ENCODE measurements at places on chromosomes 2 and 18.

DNA sequence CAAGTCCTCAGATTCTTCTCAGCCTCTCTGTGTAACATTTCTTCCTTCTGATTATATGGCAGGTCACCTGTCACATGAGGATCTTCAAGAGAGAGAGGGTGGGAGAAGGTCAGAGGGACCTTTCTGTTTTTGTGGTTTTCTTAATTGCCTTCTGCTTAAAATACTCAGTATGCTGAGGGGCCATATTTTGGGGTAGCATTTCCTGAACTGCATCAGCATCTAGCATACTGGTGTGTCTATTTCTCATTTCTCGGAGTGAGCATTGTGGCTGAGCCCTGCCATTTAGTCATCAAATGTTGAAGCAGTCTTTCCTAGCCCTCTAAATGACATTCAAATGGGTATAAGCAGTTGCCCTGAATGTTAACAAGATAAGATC lies 162.7 kb downstream of the MYO3B start:
- no peak for DNase-seq

DNA sequence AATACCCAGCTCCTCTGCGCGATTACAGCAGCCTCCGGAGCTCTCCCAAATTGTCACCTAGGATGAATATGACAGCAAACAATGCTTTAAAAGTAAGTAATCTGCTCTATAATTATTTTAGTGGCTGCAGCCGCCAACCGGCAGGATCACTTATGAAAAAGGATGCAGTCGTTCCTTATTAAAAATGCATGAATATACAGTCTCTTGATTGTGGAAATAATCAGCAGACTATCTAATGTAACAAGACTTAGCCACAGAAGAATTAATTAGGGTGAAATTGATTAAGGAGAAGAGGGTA lies 71.8 kb upstream of the STPG4 start:
- no peak for DNase-seq

- DNase-seq: no peak
These were observed 5.4 kb downstream of the ZNF521 start for GRCh38 chr18:25346561-25346960.

GRCh38 chr2:209547726-209548125 lies 123.9 kb downstream of the MAP2 start:
- DNase-seq: no peak

DNA sequence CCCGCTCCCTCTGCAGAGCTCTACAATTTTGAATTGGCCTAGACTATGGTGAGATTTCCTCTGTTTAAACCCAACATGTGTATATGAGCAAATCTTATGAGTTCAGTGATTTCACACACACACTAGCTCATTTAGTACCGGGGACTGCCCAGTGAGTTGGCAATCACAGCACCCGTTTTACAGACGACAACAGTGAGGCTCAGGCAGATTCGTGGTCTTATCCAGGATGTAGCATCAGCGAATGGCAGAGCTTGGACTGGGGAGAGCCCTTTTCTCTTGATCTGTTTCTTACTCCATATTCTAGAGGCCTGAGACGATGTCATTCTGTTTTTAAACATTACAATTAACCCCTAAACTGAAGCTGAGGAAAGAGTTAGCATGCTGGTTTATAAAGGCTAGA lies 419.9 kb downstream of the NBAS start:
- no peak for DNase-seq

- DNase-seq: no peak
These were observed 3.7 kb downstream of the CDC42EP3 start for GRCh38 chr2:37667704-37668103.

DNA sequence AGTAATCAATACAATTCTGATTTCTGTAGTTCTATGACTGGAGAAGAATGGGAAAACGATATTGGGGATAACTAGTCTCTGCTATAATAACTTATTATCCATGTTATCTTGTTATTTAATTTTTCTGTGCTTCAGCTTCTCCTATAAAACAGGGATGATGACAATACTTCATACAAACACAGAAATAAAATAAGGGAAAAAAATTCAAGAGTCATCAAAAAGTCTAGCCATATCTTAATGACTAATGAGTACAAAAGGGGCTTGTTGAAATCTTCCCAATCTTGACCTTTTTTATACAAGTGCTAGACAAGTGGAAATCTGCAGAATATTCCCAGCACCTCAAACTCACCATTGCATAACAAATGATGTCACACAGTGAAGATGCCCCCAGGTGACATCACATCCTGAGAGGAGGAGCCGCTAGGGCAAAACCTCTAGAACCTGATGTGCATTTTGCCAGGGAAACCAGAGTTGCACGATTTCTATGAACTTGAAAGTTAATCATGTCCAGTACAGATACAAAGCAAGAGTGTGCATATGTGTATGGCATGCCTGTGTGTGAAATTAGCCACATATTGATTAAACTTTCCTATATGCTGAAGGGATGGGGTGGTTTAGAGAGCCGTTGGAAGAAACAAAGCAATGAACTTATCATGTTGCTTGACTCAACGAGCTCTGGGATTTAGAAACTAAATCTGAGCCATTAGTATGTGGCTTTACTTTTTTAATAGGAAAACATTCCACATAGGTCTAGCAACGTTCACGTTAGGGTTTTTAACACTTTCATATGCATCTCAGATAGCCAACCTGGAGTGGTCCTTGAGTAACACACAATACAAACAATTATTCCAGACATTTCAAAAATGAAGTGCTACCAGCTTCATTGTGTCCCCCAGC lies 278.9 kb downstream of the SLC4A3 start:
- DNase-seq: no peak

GRCh38 chr2:130825231-130825965 lies 11.3 kb upstream of the ARHGEF4 start:
- DNase-seq: no peak

DNA sequence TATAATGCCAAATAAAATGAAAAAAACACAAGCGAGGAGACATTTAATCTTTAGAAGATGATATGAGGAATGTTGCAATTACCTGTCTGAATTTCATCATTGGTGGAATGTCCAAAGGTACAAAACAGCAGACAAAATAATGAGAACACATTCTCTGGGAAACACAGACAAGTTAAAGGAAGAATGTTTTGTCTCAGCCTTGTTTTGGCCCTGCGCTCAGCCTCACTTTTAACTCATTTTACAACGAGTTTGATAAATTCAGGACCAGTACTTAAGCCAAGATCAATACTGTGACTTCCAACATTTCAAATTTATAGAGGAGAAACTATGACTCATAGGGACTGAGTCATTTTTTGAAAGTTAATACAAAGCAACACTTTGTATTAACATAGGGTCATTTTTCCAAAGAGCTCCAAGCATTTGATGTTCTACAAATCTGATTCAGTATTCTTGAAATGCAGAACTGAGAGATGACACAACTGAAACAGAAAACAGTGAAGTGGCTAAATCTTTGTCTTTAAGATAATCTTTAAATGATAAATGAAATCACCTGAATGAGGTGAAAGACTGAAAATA lies 833.2 kb upstream of the CHAC2 start:
- DNase-seq: no peak

- no peak for DNase-seq
These were observed 133.6 kb downstream of the DDX1 start for GRCh38 chr2:15725101-15725781.

GRCh38 chr2:181992776-181993175 lies 7.1 kb downstream of the PPP1R1C start:
- DNase-seq: no peak

DNA sequence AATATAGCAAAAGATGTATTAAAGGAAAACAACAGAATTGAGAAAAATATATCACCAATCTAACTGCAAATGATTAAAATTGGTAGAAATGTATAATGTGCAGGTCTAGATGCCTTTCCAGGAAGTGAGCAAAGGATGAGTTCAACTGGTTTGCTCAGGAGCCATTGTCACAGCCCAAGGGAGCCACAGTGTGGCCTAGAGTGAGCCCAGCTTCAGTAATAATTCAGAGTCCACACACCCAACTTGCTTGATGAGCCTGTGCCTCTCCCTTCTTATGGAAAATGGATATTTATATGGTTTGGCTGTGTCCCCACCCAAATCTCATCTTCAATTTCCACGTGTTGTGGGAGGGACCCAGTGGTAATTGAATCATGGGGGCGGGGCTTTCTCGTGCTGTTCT lies 92.2 kb upstream of the ASAP2 start:
- DNase-seq: no peak

GRCh38 chr18:63465059-63465458 lies 11.7 kb upstream of the SERPINB5 start:
- DNase-seq: no peak

DNA sequence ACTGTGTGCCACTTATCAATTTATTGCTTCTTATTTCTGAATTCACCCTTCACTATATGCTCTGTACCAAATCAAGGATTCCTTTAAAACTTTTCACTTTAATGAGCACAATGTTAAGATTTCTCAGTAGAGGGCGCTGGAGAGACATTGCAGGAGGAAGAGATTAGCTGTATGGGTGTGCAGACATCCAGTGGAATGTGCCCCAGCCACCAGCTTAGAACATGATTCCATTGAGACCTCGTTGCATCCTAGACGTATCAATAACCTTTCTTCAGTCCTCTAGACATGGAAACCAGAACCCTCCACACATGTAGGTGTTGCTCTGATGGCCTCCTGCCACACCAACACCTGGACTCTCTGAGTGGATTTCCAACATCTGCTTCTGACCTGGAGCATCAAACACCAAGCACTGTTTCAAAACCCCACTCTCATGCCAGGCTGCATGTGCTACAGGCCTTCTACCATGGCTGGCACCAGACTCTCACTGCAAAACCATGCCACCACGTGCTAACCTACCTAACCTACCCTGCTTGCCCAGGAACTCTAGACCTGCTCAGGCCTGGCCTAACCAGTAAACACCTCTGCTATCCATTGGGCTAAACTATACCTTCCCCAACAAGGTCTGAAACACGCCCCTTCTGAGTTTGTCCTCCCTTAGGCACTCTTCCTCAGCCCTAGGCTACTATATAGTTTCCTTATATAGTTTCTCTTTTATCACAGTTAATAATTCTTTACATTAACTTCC lies 633.2 kb upstream of the PKDCC start:
- DNase-seq: no peak

DNA sequence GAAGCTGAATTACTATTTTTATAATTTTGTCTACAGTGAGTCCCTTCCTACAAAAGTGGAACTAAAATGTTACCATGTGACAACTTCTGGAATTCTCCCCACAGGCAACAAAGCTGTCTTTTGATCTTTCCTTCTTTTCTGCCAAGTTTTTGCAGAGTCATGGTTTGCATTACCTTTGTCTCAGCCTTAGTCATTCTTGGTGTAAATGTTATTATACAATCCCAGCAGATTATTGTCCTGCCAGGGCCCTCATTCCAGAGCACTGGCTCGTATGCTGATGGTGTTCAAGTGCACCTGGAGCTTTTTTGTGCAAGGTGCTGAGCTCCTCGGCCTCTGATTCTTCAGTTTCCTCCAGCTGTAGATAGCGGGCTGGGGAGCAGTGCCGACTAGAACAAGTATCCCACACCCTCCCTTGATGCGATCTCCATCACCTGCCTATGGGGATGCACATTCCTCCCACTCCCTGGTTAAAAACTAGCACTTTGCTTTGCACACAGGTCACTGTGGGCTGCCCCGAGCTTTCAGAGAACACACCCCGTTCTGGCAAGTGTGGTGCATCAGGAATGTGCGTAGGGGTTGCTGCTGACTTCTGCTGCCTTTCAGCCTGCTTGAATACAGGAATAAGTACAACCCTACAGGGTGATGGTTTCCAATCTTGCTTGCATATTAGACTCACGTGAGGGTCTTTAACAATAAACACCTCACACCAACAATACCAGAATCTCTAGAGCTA lies 263.6 kb downstream of the RNF144A start:
- DNase-seq: no peak

DNA sequence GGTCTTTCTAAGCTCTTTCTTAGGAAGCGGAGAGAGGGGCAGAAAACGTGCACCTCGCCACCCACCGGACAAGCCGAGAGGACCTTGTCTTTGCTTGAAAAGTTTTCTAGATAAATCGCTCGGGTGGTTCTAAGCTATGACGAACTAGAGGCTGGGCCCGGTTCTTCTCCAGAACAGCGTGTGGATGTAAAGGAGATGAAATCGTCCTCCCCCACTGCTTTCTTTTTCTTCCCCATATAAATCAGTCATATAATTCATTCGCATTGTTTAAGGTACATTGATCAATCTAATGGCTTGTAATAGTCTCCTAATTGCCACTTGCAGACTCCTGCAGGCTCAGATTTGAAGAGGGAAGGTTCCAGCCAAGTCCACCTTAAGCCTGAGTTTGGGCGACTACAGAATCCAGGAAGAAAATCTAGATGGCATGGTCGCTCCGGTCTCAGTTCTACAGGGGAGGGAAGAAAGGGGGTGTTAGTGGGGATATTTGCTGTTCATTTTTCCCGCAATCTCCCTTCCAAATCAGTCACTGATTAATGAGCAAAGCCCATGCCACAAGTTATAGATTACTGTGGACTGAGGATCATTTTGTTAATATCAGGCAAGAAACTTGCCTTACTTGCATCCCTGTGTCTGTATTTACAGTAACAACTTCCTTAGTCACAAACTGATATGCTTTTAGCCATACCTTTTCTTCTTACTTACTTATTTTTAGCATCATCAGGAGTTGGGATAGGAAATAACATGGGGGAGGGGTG lies 5.6 kb upstream of the SP9 start:
- no peak for DNase-seq

DNA sequence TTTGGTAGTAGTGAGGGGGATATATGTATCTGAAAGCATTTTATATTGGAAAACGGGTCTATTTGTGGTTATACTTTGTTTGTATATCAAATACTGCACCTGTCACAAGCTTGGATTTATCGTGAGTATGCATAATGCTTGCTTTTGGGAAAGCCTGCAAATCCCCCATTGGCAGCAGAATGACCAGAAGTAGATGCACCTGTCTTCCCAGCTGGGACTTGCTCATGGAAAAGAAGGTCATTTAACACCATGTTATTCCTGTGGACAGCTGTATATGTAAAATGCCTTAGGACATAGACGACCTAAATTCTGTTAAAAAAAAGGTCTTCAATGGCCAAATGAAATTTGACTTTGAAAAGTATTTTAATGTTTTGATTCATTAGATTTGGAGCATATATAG lies 599.4 kb downstream of the XIRP2 start:
- DNase-seq: no peak

GRCh38 chr2:71419976-71420375 lies 33.4 kb upstream of the DYSF start:
- DNase-seq: no peak

GRCh38 chr2:121746071-121746578 lies 9.3 kb upstream of the TSN start:
- no peak for DNase-seq

DNA sequence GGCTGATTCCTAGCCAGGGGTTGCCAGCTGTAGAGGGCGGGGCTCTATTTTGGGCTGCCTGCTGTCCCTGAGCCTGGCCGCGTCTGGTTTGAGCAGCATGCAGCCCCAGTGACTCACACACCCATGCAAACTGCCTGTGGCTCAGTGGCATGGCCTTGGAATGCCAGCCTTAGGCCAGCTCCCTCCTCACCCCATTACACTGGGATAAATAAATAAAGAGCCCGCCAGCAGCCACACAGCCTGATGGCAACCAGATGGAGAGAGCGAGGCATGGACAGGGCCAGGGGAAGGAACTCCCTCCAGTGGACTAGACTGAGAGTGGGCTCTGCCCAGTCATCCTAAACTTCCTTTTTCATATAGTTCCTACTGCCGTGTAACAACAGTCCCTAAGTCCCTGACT lies 18.3 kb downstream of the NHEJ1 start:
- no peak for DNase-seq

GRCh38 chr2:29262681-29263260 lies 147.6 kb downstream of the CLIP4 start:
- no peak for DNase-seq

- DNase-seq: no peak
These were observed 66.9 kb upstream of the RBM44 start for GRCh38 chr2:237731663-237732062.

Measured in stimulated activated CD8-positive, alpha-beta memory T cell treated with anti-CD3 and anti-CD28 coated beads, Interleukin-7, amount 100 ng/mL, for 1 hour (primary cell).